Caudate nucleus (tissue), 63 donors: ENCODE measurements at places on chromosomes 2 and 18.

DNA sequence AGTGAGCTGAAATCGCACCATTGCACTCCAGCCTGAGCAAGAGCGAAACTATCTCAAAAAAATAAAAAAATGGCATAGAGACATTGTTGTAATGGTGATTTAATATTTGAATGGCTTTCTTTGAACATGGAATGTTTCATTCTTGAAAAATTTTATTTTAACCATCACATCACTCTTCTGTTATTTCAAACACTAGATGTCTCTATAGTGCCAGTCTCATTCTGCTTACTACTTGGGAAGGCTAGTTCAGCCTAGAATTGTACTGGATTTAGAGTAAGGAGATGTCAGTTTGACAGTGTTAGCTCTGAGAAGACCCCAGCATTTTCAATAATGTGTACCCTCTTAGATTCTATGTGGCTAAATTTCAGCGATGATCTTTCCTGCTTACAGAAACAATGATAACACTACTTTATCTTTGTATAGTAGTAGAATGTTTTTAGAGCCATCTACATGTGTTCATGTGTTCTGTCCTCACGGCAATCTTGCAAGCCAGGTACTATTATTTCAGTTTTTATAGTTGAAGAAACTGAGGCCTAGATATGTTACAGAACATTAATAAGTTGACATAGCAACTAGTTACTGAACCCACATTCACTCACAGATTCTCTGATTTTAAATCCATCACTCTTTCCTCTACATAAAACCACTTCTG lies 142.9 kb upstream of the ZSWIM2 start:
- DNase-seq, result no peak

DNA sequence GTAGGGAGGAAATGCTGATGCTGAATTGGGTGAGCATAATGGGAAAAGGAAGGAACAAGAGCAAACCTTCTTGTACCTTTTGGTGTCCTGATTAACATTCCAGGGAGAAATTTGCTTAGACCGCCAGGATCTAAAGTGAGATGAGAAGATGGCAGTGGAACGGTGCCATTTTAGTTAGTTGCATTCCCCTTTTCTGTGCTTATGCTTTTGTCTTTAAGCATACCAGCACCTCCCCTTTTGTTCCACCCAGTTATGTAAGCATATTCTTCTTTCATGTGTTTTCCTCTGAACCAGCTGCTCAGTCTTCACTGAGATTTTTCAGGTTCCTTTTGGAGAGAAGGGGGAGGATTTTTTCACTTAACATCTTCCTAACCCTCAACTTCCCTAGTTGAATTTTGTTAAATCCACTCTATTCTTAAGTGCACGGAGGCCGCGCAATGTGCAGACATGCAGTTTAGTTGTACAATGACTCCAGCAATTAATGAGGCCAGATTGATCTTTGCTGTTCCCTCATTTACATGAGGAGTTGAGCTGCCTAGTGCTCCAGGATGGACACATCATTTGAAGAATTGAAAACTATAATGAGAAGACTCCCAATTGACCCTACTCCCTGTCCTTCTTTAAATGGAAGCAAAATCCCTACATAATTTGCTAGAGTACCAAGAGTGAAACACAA lies 73.9 kb downstream of the MAP4K4 start:
- DNase-seq, result no peak

DNA sequence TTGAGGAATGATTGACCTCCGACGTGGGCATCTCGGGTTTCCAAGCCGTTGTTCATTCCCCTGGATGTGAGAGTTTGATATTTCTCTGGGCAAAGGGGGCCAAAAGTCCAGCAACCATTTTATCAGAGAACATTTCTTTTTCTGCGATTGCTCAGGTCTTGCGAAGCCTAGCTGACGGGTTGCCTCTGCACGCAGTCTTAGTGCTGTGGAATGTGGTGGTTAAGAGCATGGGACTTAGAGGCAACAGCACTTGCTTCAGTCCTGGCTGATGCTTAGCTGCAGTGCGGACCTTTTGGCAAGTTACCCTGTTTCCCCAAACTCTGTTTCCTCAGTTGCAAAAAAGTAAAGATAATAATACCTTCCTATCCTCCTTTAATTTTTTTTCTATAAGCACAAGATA lies 45.0 kb downstream of the FAP start:
- DNase-seq, result no peak

DNA sequence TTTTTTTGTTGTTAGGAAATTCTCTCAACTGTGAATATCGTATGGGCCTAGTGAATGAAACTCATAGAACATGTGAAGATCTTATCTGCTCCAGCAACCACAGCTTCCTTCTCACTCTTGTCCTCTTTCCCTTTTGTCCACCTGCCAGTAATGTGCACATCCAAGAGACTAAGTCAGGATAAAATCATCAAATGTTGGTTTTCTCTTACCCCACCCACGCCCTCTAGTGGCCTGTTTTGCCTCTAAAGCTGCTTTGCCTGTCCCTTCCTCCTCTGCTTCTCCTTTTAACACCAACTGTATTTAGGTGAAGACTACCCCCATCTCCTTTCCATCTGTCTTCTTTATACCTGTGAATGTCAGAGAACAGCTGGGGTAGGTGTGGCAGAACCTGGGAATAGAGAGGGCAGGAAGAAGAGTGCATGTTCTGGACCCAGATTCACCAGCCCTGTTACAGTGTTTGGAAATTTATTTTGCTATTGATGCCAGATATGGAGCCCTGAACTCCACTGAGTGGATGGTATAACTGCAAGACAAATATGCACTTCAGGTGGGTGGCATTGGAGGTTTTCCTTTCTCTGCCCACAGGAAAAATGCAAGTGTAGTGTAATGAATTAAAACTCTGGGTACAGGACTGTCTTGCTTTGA lies 8.4 kb upstream of the MGAT5 start:
- peak; percentile 3 for DNase-seq

- DNase-seq, result no peak
Measured at GRCh38 chr18:44232500-44232899, 448.2 kb upstream of the SETBP1 start.

GRCh38 chr2:85468096-85468703 lies 49.7 kb downstream of the SH2D6 start:
- DNase-seq, result no peak

DNA sequence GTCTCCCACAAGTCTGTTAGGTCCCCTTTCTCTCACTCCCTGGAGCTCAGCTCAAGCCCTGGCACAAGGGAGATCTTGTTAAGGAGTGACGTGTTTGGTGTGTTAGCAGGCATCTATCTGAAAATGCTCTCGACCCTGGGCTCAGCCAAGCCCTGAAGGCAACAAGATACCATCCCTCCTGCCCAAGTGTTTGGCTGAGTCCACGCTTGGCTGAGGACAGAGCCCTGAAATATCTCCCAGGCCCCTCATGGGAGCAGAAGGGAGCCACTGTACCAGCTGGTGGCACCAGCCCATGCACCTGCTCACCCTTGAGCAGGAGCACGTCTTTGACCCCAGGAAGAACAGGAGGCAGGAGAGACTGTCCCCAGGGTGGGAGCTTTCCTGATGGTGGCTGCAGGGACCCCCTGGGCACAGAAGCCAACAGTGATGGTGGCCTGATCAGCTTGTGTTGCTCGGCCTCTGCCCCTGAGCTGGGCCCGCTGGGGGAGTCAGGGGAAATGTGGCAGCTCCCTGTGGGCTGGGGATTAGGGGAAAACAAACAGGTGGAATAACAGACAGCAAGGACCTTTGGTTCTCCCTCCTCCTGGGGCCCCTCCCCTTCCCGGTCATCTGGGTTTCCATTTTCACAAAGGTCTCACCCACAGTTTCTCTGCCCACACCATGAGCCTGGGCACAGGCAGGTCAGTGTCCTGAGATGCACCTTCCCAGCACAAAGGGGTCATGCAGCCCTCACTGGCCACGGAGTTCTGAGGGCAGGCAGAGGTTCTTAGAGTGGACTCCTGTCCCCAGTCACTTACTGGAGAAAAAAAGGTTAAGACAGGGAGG lies 91.6 kb downstream of the RHOB start:
- no peak for DNase-seq

- no peak for DNase-seq
Measured at GRCh38 chr2:138504546-138505235, 3.1 kb downstream of the SPOPL start.

- DNase-seq, result no peak
Measured at GRCh38 chr2:216392945-216393840, 19.1 kb upstream of the SMARCAL1 start.

DNA sequence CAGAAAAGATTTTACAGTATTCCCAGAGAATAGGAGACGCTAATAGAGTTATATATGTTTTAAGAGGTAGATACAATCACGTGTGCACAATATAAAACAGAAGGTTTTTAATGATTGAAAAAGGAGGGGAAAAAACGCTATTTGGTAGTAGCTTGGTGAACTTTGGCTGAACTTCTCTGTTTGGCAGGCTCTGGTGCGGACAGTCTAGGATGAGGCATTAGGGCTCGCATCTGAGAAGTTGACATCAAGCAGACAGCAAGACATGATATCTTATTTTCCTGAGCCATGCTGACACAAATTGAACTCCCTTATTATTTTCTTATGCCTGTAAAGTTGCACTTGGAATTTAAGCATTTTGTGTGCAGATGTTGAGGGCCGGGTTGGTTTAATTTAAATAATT lies 176.6 kb downstream of the EN1 start:
- DNase-seq, result no peak

GRCh38 chr2:45729753-45730512 lies 78.5 kb downstream of the PRKCE start:
- no peak for DNase-seq

DNA sequence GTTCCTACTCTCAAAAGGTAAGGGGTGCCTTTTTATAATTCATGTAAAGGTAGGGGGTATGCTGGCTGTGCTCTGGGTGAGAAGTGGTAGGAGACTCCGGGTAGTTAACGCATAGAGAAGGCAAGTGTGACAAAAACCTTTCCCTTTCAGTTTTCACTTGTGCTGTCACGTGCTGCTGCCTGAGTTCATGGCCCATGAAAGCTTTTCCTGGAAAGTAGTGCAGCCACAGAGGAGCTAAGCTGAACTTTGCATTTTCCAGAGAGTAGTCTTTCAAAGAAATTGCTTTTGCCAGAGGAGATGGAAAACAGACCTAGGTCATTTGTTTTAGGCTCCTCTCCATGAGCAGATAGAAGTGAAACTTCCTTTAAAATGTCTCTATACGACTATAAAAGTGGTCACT lies 44.7 kb downstream of the THSD7B start:
- DNase-seq, result no peak

GRCh38 chr2:105821428-105822125 lies 76.9 kb downstream of the NCK2 start:
- no peak for DNase-seq

DNA sequence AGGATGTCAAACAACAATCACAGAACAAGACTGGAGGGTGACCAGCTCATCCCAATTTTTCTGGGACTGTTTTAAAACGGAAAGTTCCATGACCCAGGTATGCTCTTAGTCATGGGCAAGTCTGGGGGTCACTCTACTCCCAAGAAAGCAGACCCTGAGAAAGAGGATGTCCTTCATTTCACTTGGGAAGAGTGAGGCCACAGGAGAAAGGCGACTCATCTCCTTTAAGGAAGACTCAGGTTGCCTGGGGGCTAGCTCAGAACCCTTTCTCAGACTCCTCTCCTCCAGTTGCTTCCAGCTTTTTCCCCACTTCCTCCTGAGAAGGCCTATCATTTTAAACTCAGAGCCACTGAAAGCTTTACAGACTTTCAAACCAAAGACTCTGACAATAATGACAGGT lies 9.3 kb downstream of the RNF152 start:
- DNase-seq, result no peak

- DNase-seq, result no peak
Measured at GRCh38 chr2:151472966-151473365, 63.3 kb downstream of the RIF1 start.

DNA sequence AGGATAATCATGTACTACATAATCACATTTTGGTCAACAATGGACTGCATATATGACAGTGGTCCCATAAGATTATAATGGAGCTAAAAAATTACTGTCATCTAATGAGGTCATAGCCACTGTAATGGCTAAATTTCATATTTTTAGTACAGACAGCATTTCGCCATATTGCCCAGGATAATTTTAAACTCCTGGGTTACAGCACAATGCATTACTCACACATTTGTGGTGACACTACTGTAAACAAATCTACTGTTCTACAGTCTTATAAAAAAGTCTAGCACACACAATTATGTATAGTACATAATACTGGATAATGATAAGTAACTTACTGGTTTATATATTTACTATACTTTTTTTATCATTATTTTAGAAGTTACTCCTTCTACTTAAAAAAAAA lies 12.8 kb downstream of the EIF2AK2 start:
- no peak for DNase-seq
